ENCODE measurements at places on chromosomes 2 and 18.

- DNase-seq: no peak
Measured at GRCh38 chr2:27007416-27008374, 25.1 kb upstream of the TMEM214 start.

DNA sequence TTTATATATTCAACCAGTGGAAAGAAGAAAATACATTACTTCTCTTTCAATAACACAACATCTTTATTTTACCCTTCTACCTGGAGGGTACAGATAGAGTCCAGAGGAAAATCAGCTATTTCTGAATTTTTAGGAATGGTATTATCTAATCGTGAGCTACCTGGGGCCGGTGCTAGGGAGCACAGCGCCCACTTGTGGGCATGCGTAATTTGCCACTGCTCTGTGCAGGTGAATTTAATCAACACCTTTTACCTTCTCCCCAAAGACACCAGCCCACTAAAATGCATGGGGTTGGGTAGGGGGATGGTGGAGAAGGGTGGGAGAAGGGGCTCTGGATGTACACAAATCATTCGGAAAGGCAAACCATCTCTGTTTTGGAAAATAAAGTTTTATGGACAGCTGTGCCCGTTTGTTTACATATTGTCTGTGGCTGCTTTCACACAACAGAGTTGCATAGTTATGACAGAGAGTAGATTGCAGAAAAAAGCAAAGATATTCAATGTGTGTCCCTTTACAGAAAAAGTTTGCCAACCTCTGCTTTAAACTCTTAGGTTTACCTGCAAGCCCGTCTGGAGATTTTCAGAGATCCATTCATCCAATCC, 51.5 kb upstream of the DCC start:
- no peak for DNase-seq

- DNase-seq: no peak
Measured at GRCh38 chr2:187546762-187547333, 7.4 kb downstream of the TFPI start.

GRCh38 chr2:109582928-109583895, 30.6 kb downstream of the SEPTIN10 start:
- DNase-seq: no peak

DNA sequence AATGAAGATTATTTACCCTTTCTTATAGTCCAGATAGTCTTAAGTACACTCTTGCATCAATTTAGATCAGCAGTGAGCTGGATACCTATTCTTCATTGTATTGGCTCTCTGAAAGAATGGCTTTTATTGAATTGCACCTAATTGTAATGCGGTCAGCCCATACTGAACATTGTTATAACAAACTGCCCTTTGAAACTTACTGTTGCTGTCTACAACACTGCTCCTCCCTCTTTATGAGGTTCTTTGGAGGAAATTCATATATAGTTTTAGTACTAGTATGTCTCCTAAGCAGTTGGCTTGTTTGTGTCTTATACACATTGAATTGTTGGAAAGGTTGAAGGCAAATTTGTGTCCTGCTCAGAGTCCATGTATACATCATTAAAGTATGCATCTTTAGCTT, 66.5 kb upstream of the UGP2 start:
- DNase-seq: no peak

GRCh38 chr18:35432565-35433001, 55.4 kb upstream of the ZNF396 start:
- no peak for DNase-seq

- no peak for DNase-seq
Measured at GRCh38 chr18:49692906-49693716, 120.2 kb downstream of the ACAA2 start.

DNA sequence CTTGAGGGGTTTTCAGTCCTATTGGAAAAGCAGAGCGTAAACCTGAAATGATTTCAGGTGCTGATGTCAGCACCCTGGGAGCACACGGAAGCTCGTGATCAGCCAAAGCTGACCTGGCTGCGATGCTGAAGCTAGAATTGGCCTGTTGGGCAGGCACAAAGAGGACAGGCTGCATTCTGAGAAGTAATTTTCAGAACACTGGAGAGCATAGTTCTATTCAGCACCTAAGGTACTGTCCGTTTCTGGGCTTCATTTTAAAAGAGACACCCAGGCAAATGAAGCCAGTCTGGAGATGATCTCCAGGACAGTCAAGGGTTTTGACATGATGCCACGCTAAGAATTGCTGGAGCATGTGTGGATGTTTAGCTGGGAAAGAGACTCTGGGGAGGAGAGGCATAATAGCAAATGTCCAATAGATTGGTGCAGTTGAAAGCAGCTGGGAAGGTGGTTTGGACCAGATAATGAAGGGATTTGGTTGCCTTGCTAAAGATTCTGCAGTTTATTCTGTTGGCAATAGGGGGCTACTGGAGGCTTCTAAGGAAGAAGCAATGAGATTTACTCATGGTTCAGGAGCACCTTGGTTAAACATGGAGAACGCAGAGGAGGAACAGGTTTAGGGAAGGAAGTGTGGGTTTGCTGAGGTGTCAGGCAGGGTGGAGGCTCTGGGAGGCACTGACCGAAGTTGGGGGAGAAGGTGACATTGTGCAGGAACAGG, 86.6 kb downstream of the ACOXL start:
- DNase-seq: no peak

- no peak for DNase-seq
Measured at GRCh38 chr2:236162882-236163470, 5.2 kb downstream of the GBX2 start.

DNA sequence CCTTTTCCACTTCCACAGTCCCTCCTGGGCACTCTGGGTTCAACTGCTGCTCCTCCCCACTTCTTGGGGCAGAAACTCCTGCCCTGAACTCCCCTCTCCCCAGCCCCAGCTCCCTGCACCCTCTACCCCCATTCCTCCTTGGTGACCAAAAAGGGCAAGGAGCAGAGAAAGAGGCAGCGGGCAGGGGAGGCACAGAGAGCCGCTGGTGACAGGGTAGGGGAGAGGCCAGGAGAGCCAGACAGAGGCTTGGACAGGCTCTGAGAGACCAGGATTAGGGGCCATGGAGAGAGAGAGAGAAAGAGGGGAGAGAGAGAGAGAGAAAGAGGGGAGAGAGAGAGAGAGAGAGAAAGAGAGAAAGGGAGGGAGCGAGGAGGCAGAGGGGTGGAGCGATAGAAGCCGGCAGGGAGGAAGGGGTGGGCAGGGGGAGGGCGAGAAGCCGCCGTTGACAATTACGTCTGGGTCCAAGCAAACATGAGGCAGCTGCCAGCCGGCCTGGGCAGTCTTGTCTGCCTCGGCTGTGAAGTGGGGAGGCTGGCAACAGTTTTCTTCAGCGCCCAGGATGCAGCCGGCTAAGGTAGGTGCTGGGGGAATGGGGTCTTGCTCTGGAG, at the start of gene KCNIP3:
Gene KCNIP3, plus strand, starts transcription at position 468 of the 608 bp plus-strand sequence. Its CDS starts 92 bp downstream, at position 560.
- DNase-seq: no peak

DNA sequence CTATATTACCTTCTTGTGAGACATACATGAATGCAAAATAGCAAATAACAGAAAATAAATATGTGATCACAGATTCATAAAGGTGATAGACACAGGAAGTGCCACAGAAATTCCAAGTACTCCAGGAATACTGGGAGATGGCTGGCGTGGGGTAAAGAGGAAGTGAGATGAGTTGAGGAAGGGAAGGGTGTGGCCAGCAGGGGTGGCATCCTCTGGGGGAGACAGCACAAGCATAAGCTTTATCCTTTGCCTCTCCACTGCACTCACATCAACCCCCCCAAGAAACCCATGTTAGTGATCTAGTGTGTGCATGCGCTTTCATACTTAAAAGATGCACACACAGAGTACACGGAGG, 94.8 kb upstream of the B3GNT7 start:
- no peak for DNase-seq

DNA sequence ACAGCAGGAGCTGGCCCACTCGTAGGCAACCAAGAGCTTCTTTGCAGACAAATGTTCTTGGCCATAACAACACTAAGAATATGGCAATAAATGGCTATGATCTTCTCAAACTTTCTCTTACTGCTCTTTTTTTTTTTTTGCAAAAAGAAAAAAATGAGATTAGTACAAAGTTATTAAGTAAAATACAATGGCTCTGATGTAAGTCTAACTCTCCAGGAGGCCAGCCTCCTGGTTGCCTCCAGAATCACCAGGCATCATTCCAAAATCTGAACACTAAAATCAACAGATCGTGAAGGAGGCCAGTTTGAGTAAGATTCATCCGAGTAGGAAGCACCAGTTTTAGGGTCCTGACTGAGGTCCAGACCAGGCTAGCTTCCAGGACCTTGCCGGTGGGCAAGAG, 20.8 kb upstream of the FIGN start:
- DNase-seq: no peak

DNA sequence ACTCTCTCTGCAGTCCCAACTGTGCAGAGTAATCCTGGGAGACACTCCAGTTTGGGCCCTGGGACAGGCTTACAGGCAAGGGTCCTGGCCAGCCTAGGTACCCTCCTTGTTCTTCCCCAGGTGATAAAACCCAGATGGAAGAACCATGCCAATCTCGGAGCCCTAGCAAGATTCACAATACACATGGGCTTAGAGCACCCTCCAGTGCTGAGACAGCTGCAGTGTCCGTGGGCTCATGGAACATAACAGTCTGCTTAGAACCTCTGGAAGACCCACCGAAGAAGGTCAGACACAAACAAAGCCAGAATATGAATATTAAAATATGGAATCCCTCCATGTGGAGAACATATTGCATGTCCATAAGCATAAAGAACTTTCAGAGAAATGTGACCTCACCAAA, 568.1 kb downstream of the KCNJ3 start:
- DNase-seq: no peak

DNA sequence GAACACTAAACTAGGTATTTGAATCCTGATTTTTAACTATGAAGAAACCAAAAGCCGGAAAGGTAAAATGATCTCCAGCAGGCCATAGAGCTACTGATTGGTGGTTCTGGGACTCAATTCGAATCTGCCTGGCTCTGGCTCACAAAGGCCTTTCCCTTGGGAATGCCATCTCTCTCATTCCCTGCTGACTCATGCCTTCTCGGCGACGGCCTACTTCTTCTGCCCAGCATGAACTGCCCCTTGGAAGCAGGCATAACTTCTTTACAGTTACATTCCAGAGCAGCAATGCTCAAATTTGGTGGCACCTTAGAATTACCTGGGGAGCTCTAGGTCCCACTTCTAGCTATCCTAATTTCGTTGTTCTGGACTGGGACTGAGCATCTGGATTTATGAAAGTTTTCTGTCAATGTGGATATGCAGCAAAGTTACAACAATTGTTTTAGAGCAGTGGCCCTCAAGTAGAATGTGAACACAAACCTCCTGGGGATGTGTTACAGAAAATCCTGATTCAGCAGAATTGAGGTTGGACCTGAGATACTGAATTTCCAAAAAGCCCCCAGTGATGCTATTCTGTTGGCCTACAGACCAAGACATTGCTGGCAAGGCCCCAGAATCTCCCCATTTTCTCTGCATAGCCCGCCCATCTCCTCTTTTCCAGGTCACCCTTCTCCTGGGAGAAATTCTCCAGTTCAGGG, 261.1 kb downstream of the CNTNAP5 start:
- no peak for DNase-seq

DNA sequence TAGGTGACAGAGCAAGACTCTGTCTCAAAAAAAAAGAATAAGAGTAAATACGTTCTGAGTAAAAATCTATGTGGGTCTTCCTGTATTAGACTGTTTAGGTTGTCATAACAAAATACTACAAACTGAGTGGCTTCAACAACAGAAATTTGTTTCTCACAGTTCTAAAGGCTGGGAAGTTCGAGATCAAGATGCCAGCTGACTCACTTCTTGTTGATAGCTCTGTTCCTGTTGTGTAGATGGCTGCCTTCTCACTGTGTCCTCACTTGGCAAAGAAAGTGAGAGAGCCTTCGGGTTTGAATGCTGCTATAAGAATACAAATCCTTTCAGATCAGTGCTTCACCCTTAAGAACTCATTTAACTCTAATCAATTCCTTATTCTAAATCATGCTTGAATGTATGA, 430.0 kb upstream of the VWC2L start:
- no peak for DNase-seq

- no peak for DNase-seq
Measured at GRCh38 chr2:141906678-141907077, 224.1 kb downstream of the LRP1B start.

GRCh38 chr2:232999354-232999753, 13.7 kb downstream of the NGEF start:
- no peak for DNase-seq

DNA sequence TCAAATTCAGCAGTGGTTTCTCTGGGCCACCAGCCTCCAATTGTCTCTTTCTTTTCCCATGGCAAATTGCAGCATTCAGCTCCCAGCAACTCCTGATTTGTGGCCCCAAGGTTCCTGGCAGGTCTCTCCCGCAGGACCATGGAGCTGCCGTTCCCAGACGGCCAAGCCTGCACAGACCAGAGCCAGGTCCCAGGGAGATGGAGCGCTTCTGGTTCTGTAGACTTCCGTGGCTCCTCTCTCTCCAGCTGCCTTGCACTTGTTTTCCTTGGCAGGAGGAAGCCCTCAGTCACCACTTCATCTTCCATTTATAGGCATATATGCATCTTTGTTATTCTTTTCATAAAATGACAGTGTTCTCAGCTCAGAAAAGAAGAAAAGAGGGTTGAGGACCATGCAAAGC, 21.7 kb downstream of the TNP1 start:
- DNase-seq: no peak

DNA sequence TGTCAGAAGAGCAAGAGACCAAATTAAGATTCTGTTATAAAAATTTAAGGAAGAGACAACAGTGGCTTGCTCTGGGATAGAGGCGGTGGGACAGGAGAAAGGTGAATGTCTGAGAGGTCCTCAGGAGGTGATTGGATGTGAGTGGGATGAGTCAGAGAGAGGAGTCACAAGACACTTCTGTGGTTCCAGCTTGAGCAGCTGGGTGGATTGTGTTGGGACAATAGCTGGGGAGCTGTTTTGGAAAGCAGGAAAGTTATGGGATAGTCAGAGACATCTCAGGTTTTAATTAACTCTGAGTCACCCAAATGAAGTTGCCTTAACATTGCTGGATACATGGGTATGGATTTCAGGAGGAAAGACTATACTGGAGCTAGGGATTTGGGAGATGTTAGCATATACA, 218.0 kb upstream of the TRIB2 start:
- no peak for DNase-seq

- no peak for DNase-seq
Measured at GRCh38 chr2:232273903-232274643, 104.5 kb upstream of the ALPP start.

GRCh38 chr18:2706903-2707302, 51.4 kb downstream of the SMCHD1 start:
- no peak for DNase-seq

GRCh38 chr18:14026199-14026598, 106.0 kb downstream of the ZNF519 start:
- no peak for DNase-seq

GRCh38 chr2:13005761-13006335, 289.1 kb downstream of the TRIB2 start:
- DNase-seq: no peak

GRCh38 chr2:202950592-202950991, 38.5 kb downstream of the CARF start:
- DNase-seq: no peak

All from thoracic aorta (tissue), 2 donors.